ENCODE measurements at places on chromosomes 11 and 22. TPM values are rescaled to one million over a fixed set of nuclear protein-coding genes. Genes with fewer than 3 reads are reported as not detected.

NF2 gene
- polyA plus RNA-seq: 22.8 TPM

ALDH3B1 gene
- 21.4 TPM for polyA plus RNA-seq

MS4A1 gene
- 1.3 TPM for polyA plus RNA-seq

LGR4 gene
- 21.4 TPM for polyA plus RNA-seq

Measured in right lung (tissue), 10 donors.